Activated CD4-positive, alpha-beta T cell treated with anti-CD3 and anti-CD28 coated beads, Interleukin-2, amount 10 ng/mL, durations not matched to agents 7 days and 5 days (primary cell): ENCODE measurements at places on chromosomes 13 and 19. TPM values are rescaled to one million over a fixed set of nuclear protein-coding genes. Genes with fewer than 3 reads are reported as not detected.

CYP4F8 gene
- total RNA-seq: not detected

ATXN8OS gene
- total RNA-seq: not detected

SELENOW gene
- total RNA-seq: 125 TPM

AMER2 gene
- not detected for total RNA-seq

IGFL1 gene
- total RNA-seq: not detected

FREM2 gene
- not detected for total RNA-seq

CEACAM3 gene
- not detected for total RNA-seq

DAND5 gene
- total RNA-seq: 0.20 TPM

KLK15 gene
- total RNA-seq: not detected

KIR3DL2 gene
- 2.8 TPM for total RNA-seq

ZNF790 gene
- total RNA-seq: 8.0 TPM

CAMSAP3 gene
- total RNA-seq: 0.21 TPM

GJA3 gene
- 0.10 TPM for total RNA-seq

NLRP7 gene
- total RNA-seq: not detected

POGLUT2 gene
- total RNA-seq: 6.8 TPM

DIRAS1 gene
- total RNA-seq: not detected

NHLRC3 gene
- total RNA-seq: 18.4 TPM

FFAR1 gene
- total RNA-seq: not detected

GPR4 gene
- total RNA-seq: not detected

SIGLEC12 gene
- total RNA-seq: 1.1 TPM

TMEM59L gene
- not detected for total RNA-seq

ADGRE2 gene
- 0.73 TPM for total RNA-seq

IRF2BP1 gene
- total RNA-seq: 17.5 TPM

ATP12A gene
- 0.27 TPM for total RNA-seq

FCER2 gene
- total RNA-seq: 0.30 TPM

CLDND2 gene
- 3.1 TPM for total RNA-seq

MYO9B gene
- 217 TPM for total RNA-seq

DHPS gene
- 89.9 TPM for total RNA-seq

PSG7 gene
- total RNA-seq: not detected

SBK3 gene
- total RNA-seq: not detected

SIGLEC10 gene
- 0.72 TPM for total RNA-seq

COMP gene
- not detected for total RNA-seq

ZNF439 gene
- total RNA-seq: 8.3 TPM

FKBP8 gene
- 185 TPM for total RNA-seq

CABP5 gene
- total RNA-seq: not detected
